ENCODE measurements at places on chromosomes 2 and 18.

GRCh38 chr18:32930695-32931301, 158.0 kb upstream of the KLHL14 start:
- no peak for DNase-seq

- DNase-seq, result no peak
These were observed 61.0 kb downstream of the ERBB4 start for GRCh38 chr2:212477571-212477970.

DNA sequence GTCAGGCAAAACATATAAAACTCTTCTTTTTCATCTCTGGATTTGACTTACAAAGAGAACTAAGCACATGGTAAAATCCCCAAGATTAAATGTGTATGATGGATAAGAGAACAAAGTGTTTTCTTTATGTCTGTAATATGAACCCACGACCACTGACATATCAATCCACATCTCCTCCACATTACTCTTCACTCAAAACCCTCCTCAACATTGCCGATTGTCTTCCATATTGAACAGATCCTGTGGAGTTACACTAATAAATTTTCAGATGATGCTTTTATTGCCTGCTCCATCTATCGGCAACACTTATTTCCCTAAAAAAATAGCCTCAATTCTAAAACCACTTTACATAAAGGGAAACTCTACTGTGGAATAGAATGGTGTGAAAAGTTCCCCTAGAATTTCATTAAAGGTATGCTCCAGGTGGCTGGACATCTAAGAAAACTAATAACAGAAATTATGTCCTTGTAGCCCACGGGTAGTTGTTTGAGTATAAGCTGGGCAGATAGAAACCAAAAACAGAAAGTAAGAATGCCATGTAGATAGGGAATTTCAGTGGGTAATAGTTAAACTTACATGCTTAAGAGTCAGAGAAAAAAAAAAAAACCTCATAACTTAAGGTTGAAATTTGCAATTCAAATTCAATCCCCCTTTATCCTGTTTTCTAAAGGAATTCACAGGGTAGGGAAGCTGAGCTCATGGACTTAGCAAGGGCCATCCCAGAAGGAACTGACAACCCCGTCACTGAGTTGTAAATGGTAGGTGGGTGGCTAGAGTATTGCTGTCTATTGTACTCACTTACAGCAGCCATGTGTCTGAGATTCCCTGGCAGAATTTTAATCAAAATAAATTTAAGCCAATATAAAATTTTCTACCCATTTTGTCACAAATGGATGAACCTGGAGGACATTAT, 305.4 kb upstream of the LYPD1 start:
- DNase-seq, result no peak

DNA sequence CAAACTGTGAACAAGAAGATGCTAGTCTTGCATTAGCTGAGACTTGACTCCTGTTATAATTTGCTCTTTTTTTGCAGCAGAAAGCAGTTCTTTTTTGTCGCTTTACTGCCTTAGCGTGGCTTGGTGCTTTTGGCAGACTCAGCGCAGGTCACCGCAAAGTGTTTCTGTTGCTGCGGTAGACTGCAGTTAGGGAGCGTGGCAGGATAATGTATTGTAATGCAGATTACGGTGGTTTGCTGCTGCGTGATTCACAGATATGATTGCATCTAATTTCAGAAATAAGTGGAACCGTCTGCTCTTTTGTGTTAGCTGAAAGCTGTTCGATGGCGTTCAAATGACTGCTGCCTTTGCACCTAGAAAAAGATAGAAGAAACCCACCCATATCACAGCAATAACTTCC, 131.6 kb upstream of the SATB2 start:
- DNase-seq, result no peak

- DNase-seq, result no peak
These were observed 58.4 kb downstream of the WDSUB1 start for GRCh38 chr2:159228081-159228581.

DNA sequence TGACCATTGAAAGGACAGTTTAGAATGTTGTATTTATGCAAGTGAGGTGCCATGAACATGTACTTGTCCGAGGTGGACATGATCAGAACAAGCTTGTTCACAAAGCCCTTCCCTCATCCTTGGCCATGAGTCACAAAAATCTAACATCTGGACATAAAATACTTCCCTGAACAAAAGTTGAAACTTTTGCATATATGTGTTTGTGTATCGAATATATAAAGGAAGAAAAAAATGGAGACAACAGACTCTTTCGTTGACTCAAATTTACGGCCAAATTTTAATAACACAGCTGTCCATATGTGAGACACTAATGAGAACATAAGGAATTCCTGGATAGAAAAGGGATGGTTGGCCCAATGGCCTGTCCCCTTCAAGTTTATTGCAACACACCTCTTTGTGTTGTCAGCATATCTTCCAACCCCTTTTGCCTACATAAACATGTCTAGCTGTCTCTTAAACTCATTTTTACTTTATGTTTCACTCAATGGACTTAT, 19.4 kb upstream of the ZEB2 start:
- DNase-seq, result no peak

DNA sequence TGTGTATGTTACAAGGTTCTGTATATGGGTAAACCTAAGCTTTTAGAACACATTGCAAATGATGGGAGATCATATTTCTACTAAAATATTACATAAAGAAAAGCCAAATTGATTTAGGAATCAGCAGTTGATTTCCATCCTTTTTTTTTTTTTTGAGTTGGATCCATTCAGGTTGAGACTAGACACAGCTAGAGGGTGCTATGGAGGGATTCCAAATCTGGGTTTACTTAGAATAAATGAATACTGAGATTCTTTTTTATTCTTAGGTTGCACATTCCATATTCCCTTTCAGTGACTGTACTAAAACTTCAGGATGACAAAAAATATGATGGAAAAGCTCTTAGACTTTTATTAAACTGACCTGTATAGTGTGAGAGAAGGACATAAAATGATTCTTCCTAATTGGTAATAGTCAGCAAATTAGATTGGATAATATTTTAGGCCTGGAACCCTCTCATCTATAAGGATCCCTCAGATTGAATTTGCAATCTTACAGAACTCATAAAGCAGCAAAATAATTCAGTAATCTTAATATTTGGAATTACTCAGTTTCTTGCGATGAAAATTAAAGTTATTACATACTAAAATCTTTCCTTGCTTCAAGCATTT, 183.3 kb upstream of the SESTD1 start:
- no peak for DNase-seq

- DNase-seq, result no peak
These were observed 16.6 kb upstream of the NPAS2 start for GRCh38 chr2:100803334-100803733.

GRCh38 chr18:55845221-55845620, 257.2 kb upstream of the TCF4 start:
- no peak for DNase-seq

- no peak for DNase-seq
These were observed 206.3 kb downstream of the AFF3 start for GRCh38 chr2:99936065-99936464.

GRCh38 chr2:457262-457661, 169.4 kb upstream of the ALKAL2 start:
- DNase-seq, result no peak

Data from stromal cell of bone marrow (primary cell).